ENCODE measurements at places on chromosomes 2 and 18. TPM values are rescaled to one million over a fixed set of nuclear protein-coding genes. Genes with fewer than 3 reads are reported as not detected.

DNA sequence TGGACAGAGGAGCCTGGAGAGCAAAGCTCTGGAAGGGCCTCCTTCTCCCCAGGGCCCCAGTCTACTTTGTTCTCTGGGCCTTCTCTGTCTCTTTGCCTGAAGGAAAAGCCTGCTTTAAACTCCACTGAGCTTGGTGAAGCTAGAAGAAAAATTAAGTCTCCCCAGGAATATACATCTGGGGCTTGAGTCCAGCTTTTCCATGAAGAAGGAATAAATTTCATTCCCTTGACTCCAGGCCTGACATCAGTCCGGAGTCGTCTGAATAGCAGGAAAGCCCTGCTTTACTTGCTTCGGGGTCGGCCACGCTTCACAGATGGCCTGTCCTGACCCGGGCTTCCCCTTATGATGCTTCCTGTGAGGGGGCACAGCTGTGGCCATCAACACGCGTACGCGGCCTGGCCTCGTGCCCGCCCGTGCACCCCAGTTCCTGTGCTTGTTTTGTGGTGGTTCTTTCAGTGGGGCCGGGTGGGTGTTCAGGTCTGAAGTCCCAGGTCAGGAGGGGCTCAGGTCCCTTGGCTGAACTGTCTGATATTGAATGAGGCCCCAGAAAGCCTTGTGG is 73.6 kb downstream of the ACOXL start:
- DNase-seq, result no peak

ALLC gene
- not detected for total RNA-seq

IMMT gene
- total RNA-seq, result 55.1 TPM

- DNase-seq, result no peak
These were observed 981 bp downstream of the ST8SIA3 start for GRCh38 chr18:57353137-57353939.

DNA sequence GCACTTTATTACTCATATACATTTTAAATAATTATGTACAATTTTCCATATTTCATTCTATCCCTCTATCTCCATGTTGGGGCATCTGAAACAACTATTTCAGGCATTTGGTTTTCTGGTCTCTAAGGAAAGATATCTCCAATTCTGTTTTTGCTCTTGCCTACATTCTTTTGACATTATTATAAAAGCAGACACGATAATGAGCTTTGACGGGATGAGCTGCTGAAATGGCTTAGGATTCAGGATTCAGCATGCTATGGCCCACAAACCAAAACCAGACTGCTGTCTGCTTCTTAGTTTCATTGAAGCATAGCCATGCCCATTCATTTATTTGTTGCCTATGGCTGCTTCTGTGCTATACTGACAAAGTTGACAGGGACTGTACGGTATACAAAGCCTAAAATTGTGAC is 42.7 kb upstream of the GLS start:
- no peak for DNase-seq
